Neural crest cell (in vitro differentiated cells): ENCODE measurements at places on chromosomes 16 and 17.
A peak's percentile ranks its signal among the peaks of the same experiment; 100 is the strongest.

DNA sequence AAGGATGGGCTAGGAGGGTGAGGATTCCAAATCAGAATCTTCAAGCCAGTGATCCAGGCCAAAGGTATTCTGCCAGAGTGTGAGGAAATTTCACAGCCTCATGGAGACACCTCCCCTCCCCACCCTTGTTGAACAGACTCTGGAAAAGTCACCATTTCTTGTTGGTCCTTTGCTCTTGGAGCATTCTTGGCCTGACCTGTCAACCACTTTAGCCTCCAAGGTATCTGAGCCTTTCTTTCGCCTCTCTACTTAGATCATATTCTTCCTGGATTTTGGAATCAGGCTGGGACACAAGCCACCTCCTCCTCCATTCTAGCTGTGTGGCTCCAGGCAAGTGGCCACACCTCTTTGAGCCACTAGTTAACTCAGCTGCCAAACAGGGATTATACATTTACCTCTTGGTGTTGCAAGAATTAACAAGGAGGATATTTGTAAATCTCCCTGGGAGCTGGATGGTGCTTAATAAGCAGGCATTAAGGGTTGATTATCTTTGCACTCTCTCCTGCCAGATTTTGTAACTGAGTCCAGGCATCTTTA is 193.5 kb downstream of the WWOX start:
- no peak for DNase-seq

DNA sequence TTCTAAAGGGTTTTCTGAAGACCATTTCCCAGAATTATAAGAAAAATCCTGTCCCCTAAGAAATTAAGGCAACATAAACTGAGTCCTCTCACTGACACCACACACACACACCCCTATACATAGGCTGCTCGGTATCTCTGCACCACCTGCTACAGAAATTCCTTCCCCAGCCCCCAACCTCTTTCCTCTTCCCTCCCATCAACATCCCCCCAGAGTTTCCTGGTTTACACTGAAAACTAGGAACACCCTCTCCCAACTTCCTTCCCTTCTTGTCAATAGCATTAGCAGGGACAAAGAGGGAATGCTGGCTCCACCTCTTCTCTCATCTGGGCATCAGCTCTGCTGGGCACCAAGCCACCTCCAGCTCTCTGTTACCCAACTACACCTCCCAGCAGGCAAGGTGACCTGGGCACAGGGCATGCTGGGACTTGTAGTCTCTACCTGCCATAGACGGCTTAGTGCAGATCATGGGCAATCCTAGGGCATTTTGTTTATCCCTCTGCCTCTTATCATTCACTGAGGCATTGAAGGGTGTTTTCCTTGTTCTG is 15.7 kb downstream of the CAVIN1 start:
- DNase-seq, result no peak

GRCh38 chr17:51955245-51955644 is 203.3 kb downstream of the CA10 start:
- no peak for DNase-seq

DNA sequence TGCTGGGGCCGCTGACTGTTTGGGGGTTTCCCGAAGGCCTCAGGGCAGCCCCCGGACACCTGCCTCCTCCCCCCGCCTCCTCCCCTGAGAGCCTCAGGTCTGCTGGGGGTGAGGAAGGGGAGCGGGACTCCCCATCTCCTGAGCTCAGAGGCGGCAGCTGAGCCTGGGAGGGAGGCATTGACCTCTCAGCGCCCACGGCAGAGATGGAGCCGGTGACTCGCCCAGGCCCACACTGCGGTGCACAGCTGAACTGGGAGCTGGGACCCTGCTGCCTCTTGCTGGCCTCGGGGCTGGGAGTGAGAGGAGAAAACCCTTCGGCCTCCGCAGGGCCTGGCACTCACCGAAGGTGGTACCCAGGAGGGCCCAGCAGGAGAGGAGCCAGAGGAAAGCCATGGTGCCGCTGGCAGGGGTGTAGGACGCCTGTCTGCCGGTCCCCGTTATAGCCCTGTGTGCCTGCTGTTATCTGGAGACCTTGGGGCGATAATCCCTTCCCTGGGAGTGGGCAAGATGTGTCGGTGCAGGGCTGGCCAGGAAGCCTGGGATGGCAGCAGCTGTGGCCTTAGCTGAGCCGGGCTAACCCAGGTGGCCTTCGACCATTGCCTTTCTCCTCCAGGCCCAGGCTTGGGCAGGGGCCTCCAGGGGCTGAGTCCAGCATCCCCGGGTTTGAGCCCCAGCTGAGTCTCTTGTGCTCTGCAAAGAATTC is at the start of gene CTRB2:
Gene CTRB2, minus strand, starts transcription at position 413 of the 703 bp plus-strand sequence. Its CDS starts 20 bp downstream, at position 393.
- no peak for DNase-seq

GRCh38 chr17:7308625-7309433 is 1.4 kb downstream of the EIF5A start:
- peak; percentile 38 for DNase-seq

GRCh38 chr17:66172144-66172543 is 19.8 kb downstream of the CEP112 start:
- DNase-seq, result no peak

- DNase-seq, result no peak
These were observed 641.0 kb upstream of the EEF2KMT start for GRCh38 chr16:5738586-5738985.

DNA sequence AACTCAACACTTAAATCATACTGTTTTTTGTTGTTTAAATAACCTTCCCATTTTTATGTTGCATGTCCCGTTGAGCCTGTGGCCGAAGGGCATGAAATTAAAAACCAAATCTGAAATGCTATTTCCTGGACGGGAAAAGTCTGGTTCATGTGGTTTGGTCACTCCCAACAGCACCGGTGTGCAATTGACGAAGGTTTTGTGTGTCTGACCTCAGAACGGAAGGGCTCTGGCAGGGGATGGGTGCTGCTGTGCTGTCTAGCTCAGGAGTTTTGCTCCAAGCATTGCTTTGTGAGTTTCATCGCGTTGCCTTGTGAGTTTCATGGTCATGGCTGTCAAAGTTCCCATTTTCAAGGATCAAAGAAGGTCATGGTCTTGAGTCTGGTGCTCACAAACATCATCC is 363.3 kb downstream of the XYLT1 start:
- DNase-seq, result no peak

DNA sequence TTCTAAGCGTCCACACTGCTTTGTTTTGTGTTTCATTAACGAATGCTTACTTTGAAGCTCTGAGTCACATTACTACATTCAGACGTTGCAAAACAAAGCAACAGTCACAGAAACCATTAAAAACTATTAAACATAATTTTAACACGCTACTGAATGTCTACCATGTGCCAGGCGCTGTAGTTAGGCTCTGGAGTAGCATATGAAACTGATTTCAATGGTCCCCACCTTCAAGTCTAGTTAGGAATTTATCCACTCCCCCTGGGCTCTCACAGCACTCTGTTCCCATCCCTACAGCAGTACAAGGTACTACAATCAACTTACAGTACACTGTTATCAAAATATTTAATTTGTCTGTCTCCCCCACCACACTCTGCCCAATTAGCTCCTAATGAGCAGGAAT is 631 bp downstream of the UTP6 start:
- DNase-seq, result no peak

- DNase-seq, result peak; percentile 43
These were observed 60.3 kb downstream of the RMI2 start for GRCh38 chr16:11405331-11406176.

- DNase-seq, result no peak
These were observed 360.3 kb upstream of the KIF2B start for GRCh38 chr17:53462393-53462811.

- no peak for DNase-seq
These were observed 12.3 kb upstream of the UBE2I start for GRCh38 chr16:1297018-1297696.
